ENCODE measurements at places on chromosomes 13 and 19. TPM values are rescaled to one million over a fixed set of nuclear protein-coding genes. Genes with fewer than 3 reads are reported as not detected.

Gene GNA15
- total RNA-seq = 17.9 TPM

Gene CYP2A6
- total RNA-seq = 0.55 TPM

Gene CCDC169
- total RNA-seq = not detected

Gene TUBB4A
- total RNA-seq = 8.7 TPM

Gene ARHGAP45
- 581 TPM for total RNA-seq

Gene HRC
- total RNA-seq = not detected

Gene EPSTI1
- total RNA-seq = 95.5 TPM

Gene ICAM4
- total RNA-seq = 1.2 TPM

Gene MADCAM1
- total RNA-seq = 0.44 TPM

Gene KLK3
- total RNA-seq = not detected

Gene RANBP3
- 108 TPM for total RNA-seq

Gene KCNRG
- 0.77 TPM for total RNA-seq

Gene CYSLTR2
- 5.3 TPM for total RNA-seq

Gene SIGLEC11
- not detected for total RNA-seq

Measured in activated naive CD8-positive, alpha-beta T cell treated with anti-CD3 and anti-CD28 coated beads, Interleukin-2, amount 10 ng/mL, durations not matched to agents 7 days and 5 days (primary cell).